Erythroblast (primary cell): ENCODE measurements at places on chromosomes 11 and 22.

GRCh38 chr22:28147401-28147800 is 228.3 kb upstream of the PITPNB start:
- no peak for DNase-seq

GRCh38 chr11:68040957-68041591 is 2.2 kb downstream of the TCIRG1 start:
- DNase-seq = no peak

- DNase-seq = peak; percentile 79
Measured at GRCh38 chr11:61747192-61747966, 5.1 kb upstream of the MYRF start.

- no peak for DNase-seq
Measured at GRCh38 chr11:70135625-70136059, 57.5 kb downstream of the ANO1 start.

DNA sequence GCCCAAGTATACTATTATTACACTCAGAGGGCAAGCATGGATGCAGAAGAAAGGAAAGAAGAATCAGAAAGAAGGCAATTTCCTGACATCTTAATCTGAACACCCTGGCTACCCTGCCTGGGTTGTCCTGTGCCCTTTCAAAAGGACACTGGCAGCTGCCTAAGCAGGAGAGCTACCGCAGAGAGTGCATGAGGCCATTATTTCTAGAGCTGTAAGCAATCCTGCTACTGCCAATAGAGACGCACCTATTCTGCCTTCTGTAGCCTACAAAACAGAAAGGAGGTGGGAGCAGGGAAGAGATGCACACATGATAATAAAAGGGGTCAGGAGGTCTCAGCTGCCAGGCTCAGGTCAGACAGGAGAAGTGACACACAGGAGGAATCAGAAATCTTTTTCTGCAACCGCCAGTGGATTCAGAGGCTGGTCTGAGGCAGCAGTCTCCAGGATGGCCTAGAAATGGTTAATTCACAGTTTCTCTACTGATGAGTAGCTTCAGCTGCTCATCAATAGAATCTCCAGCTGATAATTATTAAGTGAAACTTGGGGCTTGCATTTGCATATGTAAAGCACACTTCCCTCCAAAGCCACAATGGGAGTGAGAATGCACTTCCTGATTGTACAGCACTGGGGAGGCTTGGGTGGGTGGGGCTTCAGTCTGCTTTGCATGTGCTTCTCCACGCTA is 253.9 kb downstream of the LARGE1 start:
- no peak for DNase-seq

DNA sequence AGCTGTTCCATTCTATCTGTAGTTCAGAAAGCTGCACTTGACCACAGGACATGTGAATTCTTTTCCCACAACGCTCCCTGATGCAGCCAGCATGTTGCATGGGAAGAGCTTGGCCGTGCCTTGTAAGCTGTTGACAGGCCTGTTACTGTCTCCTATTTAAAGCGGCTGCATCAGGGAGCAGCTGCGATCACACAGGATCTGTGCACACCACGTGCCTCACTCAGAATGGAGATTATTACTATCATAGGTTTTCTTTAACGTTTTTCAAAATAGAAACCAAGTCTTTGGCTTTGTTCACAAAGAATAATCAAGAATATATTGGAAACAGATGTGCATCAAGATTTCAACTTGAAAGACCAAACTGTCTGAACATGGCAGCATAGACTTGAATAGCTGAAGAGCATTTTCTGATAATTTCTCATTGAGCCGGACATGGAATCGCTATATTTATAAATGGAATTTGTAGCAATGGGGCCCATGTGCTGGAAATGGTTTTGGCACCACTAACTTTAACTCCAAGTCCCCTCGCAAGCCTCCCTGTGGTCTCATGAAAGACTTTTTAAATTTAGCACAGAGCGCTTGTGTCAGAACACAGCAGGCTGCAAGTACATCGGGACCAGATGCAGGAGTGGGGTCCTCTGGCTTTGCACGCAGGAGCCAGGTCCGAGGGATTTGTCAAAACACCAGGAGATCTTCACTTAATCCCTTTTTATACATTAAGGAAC is 40.8 kb upstream of the MYO18B start:
- no peak for DNase-seq

DNA sequence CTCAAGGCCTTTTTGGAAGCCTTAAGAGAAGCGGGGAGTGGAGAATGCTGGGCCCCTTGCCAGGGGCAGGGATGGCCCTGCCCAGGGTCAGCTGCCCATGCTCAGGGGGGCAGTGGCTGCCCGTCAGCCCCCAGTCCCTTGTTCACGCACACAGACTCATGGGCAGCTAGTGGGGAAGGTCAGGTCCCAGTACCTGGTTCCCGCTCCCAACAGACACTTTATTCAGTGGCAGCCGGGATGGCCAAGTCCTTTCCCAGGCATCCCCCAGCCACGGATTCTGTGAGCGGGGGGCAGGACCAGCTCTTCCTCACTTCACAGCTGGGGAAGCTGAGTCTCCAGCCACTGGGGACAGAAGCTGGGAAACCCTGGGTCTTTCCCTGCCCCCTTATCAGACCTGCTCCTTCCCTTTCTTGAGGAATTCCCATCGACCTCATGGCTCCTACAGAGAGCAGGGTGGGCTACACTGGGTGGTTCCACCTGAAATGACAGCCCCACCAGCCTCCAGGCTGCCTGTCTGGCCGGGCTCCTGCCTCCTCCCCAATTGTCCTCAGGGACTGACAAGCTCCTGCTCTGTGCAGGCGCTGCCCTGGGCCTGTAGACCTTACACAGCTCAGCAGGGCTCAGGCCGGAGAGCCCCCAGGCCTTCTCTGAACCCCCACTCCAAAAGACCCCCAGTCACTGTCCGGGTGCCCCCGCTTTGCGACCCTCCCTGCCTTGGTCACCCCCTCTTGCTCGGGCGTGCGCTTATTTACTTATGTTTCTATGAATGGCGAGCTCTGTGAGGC is 61.0 kb upstream of the FGF3 start:
- DNase-seq = no peak
